ENCODE measurements at places on chromosomes 7 and 10.

- DNase-seq = no peak
Measured at GRCh38 chr10:84216834-84217233, 8.5 kb downstream of the LRIT2 start.

GRCh38 chr10:6671976-6672375 is 91.9 kb upstream of the PRKCQ start:
- DNase-seq = no peak

GRCh38 chr7:90621125-90621746 is 25.1 kb downstream of the CDK14 start:
- DNase-seq = no peak

GRCh38 chr7:158351481-158351880 is 236.1 kb downstream of the PTPRN2 start:
- DNase-seq = no peak

- no peak for DNase-seq
Measured at GRCh38 chr10:77244746-77245145, 392.9 kb downstream of the KCNMA1 start.

DNA sequence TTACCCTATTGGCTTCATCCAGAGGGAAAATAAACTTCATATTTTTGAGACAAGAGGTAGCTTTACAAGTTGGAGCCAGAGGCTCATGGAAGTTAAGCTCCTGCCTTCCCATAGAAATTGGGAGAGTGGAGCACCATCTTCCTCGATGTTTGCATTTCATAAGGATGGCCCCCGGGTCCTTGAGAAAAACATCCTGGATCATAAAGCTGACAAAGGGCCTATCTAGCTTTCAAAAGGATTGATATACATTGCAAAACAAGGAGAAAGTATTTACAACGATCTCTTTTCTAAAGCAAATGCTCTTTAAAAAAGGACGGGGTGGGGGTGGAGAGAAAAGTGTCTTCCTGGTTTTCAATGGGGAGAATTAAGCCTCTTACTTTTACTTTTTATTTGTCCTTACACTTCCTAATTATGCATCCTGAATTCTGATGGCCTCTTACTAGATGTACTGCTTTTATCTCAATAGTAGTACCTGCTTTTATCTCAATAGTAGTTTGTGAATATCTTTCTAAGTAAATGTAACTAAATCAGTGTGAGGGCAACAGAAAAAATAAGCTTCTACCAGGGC is 65.6 kb downstream of the PTPRZ1 start:
- DNase-seq = no peak

DNA sequence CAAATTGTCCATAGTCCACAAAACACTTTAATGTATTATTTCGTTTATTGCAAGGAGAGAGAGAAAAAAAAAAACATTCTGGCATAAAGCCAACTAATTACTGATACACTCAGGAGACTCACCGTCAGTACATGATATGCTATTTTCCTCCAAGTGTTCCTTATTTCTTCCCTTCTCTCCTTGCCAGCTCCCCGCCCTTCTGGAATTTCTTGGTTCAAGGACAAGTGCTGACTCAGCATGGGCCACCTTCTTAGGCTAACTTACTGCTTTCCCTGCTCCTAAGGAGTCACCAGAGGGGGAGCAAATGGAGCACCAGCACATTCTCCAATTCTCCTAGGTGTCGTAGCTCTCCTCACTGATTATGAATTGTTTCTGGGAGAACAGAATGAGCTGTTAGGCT is 133.8 kb upstream of the HDAC9 start:
- DNase-seq = peak; percentile 55

GRCh38 chr7:13904689-13905088 is 84.8 kb downstream of the ETV1 start:
- no peak for DNase-seq

- DNase-seq = no peak
Measured at GRCh38 chr7:96178581-96178980, 143.3 kb downstream of the SLC25A13 start.

DNA sequence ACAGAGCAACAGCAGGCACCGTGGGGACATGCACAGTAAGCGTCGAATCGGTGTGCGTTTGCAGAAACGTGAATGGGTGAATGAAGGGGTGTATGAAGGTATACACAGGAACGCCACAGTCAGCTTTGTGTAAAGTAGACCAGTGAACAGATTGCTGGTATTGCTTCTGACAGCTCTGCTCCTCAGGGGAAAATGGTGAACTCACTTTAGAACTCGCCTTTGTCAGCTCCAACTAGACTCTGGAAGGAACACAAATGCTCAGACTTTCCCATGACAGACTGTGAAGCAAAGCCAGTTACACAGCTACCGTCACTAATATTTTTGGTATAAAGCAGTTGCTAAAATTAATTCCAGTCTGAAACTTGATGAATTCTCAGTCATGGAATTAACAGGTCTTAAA is 78.9 kb downstream of the CUX1 start:
- no peak for DNase-seq

DNA sequence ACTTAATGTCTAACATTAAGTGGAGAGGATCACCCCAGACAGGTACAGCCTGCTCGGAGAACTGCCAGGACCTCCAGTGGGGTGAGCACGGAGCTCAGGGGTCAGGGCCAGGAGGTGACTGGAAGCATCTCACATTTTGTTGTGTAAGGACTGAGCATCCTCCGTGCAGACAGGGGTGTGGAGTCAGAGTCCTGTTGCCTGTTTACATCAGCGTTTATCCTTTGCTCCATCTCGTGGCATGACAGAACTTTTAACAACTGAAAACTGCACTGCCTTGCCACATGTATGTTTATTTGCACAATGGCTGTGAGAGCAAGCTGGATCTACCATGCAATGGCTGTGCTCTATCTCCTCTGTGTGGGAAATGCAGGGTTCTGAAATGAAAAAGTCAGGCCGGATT is 175.4 kb upstream of the AKR1E2 start:
- no peak for DNase-seq

DNA sequence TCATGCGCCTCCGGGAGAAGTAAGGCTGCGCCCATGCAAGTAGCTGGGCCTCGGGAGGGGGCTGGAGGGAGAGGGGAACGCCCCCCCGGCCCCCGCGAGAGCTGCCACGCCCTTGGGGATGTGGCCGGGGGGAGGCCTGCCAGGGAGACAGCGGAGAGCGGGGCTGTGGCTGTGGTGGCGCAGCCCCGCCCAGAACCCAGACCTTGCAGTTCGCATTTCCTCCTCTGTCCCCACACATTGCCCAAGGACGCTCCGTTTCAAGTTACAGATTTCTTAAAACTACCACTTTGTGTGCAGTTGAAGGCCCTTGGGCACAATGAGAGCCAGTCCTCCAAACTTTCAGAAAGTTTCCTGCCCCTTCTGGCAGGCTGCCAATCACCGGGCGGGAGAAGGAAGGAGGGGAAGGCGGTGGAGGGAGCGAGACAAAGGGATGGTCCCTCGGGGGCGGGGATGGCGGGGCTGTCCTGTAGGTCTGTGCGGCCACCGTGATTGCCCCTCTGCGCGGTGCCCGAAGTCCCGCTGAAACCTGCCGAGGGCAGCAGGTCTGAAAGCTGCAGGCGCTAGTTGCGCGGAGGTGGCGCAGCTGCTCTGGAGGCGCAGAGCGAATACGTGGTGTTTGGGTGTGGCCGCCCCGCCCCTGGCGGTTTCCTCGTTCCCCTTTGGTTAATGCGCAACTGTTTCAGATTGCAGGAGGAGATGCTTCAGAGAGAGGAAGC is 2.1 kb downstream of the VIM start:
- peak; percentile 93 for DNase-seq

DNA sequence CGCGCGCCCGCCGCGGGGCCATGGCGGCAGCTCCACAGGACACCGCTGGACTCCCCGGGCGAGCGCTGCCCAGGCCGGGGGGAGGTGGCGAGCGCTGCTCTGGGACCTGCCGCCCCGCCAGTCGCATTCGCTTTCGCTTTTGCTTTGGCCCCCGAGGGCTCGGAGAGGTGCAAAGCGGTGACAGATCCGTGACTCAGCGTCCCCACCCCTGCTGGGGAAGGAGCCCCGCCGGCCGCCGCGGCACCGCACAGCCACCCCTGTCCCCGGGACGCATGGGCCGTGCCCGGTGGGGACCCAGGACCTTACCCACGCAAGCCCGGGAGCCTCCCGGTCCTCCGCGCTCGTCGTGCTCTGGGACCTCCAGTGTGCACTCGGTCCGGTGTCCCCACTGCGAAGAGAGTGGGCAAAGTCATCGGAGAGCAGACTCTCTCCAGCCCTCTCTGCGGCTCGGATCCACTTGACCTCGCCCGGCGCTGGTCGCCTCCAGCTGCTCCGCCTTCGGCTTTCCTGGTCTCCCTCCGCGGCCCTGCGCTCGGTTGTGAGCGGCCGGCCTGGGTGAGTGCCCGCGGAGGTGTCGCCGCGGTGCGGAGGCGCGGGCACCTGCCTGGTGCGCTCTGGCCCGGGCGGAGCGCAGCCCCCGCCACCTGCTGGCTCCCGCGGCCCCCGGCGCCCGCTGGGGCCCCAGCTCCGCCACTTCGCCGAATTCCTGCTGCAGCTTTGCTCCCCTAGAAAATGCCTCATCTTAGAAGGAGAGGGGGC is at the start of gene IL15RA:
Gene IL15RA (minus strand): TSS at position 73 of the 759 bp plus-strand sequence. CDS start 51 bp downstream, at position 22.
- peak; percentile 90 for DNase-seq

- no peak for DNase-seq
Measured at GRCh38 chr10:14378387-14378960, 47.8 kb upstream of the FRMD4A start.

DNA sequence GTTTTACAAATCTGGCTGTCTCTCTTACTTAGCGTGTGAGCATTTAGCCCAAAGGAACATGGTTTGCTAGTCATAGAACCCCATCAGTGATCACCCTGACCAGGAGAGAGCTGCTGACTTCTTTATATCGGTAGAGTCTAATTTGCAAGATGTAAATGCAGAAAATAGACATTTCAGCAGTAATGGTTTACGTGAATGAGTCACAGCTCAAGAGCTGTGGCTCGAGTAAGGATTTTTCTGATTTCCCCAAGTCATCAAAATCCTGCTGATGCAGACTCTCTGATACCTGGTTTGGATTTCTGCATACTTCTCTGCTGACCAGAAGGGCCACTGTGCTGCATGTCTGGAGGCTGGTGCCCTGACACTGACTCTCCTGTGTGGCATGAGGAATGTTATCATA is 25.7 kb downstream of the NUB1 start:
- no peak for DNase-seq

DNA sequence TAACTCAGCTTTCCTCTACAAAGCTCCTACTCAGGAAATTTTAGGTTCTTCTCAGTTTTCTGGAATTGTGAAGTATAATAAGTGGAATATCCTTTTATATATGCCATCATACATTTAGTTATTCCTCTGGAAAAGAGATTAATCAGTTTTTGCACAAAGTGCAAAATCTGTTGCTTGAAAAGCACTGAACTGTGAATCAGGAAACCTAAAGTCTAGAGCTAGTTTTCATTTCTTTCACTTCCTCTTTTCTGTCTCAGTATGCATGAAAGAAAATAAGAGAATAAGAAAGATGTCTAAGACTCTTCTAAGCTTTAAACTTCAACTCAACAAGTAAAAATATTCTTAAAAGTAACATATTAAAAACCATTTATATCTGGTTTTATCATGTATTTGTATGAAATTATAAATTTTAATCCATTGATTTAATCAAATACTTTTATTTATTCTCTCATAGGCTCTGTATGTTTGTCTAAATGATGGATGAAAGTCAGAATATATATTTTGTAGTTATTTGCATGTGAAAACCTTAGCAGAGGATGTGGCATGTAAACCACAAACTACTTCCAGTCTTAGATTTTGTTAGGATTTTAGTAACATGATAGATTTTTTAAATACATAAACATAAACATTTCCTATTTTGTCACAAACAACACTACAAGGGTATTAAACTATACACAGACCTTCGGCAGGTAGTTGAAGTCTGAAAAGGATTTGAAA is 1073.0 kb downstream of the XPNPEP1 start:
- no peak for DNase-seq

GRCh38 chr7:113810080-113810744 is 108.6 kb downstream of the PPP1R3A start:
- no peak for DNase-seq

DNA sequence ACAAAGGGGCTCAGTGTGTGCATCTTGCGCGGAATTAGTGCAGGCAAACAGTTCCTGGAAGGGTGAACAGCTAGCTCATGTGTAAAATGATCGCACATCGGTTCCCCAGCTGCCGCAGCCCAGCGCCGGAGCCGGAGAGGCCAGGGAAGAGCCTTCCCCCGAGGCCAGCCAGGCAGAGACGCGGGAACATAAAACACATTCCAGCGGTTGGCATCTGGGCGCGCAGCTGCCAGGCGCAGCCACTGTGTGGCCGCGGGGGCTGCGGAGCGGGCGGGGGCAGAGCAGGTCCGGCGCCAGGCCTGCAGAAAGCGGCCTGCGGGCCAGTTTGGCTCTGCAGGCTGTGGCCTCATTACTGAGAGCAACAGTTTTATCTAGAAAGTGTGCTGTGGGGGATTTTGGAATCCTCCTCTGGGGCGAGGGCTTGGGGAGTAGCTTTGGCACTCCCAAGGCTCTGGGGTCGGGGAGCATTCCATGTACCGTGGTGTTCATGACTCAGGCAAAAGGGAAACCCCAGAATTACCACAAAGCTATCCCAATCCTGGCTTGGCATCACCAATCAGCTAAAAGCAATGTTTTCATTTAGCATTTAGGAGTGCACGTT is 74.3 kb downstream of the SAMD9 start:
- DNase-seq = no peak

- DNase-seq = no peak
Measured at GRCh38 chr10:42896735-42897134, 114.1 kb downstream of the BMS1 start.

DNA sequence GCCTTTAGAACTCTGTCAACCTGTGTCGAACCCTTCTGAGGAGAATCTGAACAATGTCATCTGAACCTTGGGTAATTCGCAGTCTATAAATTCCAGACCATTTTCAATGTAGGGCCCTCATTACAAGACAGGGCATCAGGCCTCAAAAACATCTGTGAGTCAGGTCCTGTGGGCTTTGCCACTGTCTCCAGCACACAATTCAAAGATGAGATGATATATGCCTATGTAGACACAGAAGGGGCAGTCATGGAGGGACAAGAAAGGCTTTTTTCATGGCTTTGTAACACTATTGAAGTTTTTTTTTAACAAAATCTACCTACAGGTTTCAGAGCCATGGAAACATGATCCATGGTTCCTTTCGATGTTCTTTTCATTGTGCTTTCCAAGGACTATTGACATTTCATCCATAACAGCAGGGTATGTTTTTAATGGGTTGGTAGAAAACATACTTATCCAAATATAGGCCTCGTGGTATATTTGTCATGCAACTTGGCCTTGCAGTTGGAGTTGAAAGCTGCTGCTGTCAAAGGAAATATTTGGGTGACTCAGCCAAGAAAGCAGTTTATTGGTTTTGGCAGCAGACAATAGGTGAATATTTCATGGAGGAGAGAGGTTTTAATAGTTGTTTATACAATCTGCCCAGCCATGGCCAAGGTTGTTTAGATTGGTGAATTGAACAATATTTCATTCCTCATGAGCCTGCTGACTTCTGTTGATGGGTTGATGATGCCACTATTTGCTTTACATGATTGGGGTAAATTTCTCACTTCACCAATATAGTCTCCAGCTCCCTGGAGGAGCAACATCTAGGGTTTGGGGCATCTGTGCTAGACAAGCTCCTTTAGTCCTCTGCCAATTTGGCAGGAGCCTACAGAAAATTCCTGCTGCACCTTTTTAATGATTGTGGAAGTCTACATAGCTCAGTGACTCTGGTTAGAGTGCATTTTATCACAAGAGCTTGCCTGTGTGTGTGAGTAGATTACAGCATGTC is 158.4 kb upstream of the TMEM72 start:
- no peak for DNase-seq
